M059J (cell line): ENCODE measurements at places on chromosomes 2 and 18. TPM values are rescaled to one million over a fixed set of nuclear protein-coding genes. Genes with fewer than 3 reads are reported as not detected.
A peak's percentile ranks its signal among the peaks of the same experiment; 100 is the strongest.

DNA sequence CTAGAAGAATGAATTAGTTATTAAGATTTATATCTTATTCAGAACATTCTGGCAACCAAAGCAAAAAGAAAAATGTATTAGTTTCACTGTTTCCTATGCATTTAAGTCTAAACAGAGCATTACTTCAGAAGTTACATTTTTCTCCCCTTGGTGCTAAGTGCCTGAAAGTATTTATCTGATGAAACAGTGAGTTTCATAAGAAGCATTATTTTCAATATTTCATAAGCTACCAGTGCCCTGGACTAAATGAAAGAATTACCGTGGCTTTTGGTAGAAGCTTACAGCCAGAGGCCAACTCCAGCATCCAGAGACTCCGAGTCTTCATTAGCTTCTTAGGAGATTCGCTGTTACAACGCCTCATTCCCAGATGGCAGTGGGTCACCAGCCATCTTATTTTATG, 97.6 kb downstream of the LYPD6B start:
- no peak for DNase-seq

DNA sequence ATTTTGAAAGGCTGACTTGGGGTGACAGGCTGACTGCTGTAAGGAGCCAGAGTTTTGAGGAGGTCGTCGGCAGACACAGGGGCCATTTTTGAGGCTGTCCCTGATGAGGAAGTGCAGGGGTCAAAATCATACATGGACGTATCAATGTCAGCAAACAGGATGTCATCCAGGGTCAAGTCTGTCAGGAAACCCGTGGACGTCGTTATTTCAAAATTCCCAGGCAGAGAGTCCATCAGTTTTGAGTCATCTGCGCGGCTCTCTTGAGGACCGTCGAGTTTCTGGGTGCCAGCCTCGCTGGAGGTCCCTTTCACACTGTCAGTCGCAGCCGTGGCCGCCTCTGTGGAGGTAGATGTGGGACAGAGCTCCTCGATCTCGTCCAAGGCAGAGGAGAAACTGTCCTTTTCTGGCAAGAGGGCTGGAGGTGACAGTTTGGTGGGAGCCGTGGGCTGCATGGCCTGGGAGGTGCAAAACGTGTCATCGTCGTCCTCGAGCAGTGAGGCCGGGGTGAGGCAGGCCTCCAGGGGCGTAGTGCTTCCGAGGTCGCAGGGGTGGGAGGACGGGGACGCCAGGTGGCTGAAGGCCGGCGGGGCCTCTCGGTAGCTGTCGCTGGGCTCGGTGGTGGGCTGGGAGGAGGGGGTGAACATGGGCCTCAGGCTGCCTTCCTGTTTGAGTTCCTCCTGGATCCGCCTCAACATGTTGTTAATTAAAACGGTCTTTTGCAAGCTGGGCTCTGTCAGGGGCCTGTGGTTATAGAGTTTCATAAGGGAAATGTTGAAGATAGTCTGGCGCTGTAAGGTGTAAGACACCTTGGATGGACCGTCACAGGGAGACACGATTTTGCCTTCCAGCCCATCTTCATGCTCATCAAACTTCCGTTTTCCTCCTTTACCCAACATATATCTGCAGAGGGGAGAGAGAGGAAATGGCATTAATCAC, 17.5 kb downstream of the SERTAD2 start:
- no peak for DNase-seq

GRCh38 chr2:133338224-133338623, 230.0 kb downstream of the NCKAP5 start:
- no peak for DNase-seq

DNA sequence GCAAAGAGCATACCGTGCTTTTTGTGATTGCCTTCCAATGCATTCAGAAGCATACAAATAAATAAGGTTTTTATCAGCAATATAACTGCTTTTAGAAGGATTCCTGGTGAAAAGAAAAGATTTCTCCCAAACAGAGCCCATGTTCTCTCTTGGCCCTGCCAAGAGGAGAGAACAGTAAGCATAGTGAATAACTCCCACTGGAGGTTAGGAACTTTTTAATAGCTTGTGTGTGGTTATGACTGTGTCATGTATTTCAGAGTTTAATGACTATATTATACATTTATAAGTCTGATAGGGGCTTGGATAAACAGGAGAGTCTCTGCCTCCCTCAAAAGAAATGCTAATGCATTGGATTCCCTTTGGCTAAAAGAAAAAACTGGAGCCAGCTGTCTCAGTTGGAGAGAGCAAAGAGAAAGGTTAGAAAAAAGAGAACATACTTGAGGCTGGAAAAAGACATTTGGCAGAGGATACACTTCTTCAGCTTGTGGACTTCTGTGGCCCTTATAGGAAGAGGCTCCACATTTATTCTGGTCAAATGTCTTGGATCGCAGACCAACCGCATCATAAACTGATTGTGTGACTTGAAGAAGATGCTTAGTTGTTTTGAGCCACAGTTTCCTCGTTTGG, 63.0 kb upstream of the SPRED2 start:
- DNase-seq = peak; percentile 3

DNA sequence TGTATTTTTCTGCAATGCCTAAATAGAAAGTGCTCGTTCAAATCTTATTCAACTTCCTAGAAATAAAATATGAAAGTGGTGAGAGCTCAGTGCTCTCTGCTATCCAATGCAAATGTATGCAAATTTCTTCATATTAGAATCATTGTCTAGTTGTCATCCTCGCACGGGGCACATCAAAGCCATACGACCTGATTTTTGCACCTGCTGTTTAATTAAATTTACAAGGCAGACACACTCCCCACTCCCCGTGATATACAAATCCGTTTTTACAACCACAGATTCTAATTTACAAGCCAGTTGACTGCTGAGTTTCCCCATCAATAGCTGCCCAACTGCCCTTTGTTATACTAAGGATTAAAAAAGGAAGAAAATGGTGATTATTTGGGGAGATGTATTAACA, 284.6 kb downstream of the RNF144A start:
- DNase-seq = no peak

GRCh38 chr2:151269798-151270568, 8.3 kb upstream of the RBM43 start:
- peak; percentile 62 for DNase-seq

- peak; percentile 16 for DNase-seq
Observed at GRCh38 chr18:46213295-46213694, 109.1 kb downstream of the HAUS1 start.

- peak; percentile 53 for DNase-seq
Observed at GRCh38 chr18:45935591-45936335, 31.4 kb downstream of the EPG5 start.

DNA sequence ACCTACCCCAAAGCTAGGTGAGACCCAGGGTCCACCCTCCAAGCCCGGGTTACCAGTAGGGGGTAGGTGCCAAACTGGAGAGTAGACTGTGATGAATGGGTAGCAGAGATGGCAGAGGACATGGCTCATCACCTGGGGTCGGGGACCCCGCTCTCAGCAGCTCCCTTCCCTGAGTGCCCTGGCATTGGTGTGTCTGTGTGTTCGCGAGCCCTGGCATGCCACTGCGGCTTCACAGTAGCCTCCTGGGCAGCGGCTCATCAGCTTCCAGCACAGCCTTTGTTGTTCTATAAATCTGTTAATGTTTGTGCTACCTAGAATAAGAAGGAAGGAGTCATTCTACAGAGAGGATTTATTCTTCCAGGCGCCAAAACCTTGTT, 62.6 kb upstream of the ALPP start:
- no peak for DNase-seq

DNA sequence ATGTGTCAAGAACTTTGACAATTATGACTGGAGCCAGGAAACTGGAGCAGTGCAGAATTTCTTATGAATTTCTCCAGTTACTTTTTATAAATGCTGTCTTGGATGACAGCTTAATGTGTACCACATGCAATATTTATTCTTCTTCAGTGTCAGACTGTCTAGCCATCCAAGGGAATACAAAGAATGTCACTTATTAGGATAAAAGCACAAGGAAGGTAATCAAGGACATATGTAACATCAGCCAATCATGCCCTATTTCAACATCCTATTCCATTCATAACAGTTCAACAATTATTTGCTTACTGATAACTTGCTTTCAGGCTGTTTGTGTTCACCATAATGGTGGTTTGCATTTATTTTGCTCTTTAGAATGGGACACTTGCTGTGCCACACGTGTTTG, 139.8 kb downstream of the OLA1 start:
- no peak for DNase-seq

GRCh38 chr18:61957801-61958516, 65.2 kb upstream of the RNF152 start:
- peak; percentile 40 for DNase-seq

- DNase-seq = no peak
Observed at GRCh38 chr2:235049719-235050118, 97.9 kb downstream of the SH3BP4 start.

- no peak for DNase-seq
Observed at GRCh38 chr2:28108143-28108542, 217.6 kb downstream of the BABAM2 start.

GRCh38 chr2:6441800-6442199, 423.9 kb downstream of the CMPK2 start:
- peak; percentile 2 for DNase-seq

GRCh38 chr18:73827801-73828200, 319.8 kb downstream of the FBXO15 start:
- peak; percentile 20 for DNase-seq

- DNase-seq = no peak
Observed at GRCh38 chr2:82314836-82315472, 2010.4 kb upstream of the LRRTM1 start.

GRCh38 chr2:101125808-101126207, 25.4 kb downstream of the TBC1D8 start:
- DNase-seq = peak; percentile 44

DNA sequence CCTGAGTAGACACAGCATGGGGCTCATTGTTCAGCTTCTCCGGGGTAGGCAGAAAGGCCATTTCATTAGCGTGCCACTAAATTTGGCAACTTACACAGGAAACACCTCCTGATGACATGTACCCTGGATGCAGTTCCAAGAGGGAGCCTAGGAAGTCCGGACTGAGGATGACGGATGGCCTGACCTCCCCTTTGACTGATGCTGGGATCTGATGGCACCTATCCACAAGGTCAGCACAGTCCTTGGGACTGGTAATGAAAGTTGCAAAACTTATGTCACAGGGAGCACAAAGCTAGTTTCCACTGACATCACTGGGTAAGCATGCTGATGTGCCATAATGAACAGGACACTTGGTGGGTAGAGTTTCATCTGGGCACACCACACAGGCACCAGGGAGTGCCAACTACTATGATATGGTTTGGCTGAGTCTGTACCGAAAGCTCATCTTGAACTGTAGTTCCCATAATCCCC, 126.7 kb upstream of the ARL4C start:
- DNase-seq = peak; percentile 32

DNA sequence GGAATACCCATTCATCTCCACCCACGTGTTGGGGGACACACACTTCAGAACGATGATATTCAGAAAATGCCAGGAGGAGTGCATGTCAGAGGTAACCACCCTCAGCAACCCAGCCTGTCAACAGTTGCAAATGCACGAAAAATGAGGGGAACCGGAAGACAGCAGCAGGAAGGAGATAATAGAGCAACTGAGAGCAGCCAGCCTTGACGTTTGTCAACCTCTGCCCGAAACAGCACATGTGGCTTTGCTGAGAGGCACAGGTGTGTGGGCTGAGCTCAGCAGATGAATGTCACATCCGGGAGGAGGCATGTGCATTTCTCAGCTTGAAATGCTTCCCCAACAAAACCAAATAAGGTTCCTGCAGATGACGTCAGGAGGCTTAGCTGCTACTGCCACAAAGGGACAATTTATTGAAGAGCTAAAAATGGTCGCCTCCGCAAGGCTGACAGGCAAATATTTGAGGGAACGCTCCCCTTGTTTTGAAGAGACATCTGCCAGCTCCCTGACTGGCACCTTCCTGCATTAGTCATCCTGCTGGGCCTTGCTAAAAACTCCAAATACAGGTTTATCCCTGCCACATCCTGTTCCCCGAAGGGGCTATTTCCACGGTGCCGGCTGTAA, 419.0 kb downstream of the NBAS start:
- DNase-seq = peak; percentile 60

- DNase-seq = no peak
Observed at GRCh38 chr2:164922134-164922533, 33.2 kb downstream of the SLC38A11 start.

GRCh38 chr2:97957432-97958183, 38.1 kb downstream of the TMEM131 start:
- peak; percentile 13 for DNase-seq

DNA sequence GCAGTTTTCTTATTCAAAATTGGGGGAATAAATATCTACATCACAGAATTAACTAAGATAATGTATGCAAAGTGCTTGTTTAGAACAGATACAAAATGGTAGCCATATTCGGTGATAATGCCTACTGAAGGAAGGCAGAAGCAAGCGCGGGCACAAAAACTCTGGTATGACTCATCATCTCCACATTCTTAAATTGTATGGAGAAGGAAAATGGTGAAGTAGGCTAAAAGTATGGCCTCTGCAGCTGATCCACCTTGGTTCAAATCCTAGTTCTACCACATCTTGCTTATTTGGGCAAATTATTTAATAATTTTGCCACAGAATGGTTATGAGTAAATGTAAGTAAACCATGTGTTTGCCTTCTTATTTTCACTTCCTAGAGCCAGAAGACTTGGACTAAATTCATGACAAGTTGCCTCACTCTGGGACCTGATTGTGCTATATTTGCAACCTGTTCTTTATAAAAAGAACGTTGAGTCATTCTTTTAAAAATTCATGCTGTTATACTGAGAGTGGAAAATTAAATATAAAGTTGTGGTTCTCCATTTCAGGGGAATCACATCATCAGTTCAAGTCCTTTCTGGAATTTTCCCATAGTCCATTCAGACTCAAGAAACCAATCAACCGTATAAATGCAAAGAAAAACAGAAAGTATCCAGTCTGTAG, 9.0 kb upstream of the CDK15 start:
- peak; percentile 88 for DNase-seq

- no peak for DNase-seq
Observed at GRCh38 chr2:19456705-19457309, 98.4 kb upstream of the OSR1 start.

DNA sequence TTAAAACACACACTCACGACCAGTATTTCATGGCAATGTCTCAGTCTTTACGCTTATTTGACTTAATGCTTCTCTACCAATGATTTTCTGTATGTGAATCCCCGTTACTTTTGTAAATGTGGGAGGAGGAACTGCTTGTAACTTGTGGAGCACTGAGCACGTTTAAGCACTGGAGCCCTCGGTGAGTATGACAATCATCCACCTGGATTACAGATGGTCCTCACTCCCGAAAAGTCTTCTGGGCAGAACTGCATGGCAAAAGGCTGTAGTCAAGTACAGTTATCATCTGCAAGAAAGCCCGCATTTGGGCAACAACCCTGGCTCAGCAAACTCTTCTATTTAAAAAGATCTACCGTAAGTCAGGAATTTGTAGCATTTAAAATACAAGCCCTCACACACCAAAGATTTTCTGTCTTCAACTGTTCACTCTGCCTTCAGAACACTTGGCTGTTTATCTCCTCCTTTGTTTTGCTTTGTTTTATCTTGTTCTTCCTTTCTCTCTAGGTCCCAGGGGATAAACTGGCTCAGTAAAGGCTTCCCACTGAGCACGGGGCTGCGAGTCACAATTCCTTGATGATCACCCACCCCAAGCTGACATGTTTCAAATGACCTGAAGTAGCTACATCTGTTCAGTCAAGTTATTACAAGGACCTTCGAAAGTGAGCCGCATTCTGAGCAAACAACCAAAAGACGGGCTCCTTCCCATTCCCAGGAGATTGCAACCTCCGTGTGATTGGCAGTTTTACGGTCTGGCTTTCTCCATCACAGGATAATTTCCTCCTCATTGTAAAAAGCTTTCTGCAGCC, 102.2 kb downstream of the DLGAP1 start:
- no peak for DNase-seq

The DPP4 gene
- 13.5 and 17.5 TPM in 2 replicates for total RNA-seq

The SEMA4C gene
- total RNA-seq = 6.5 and 14.2 TPM in 2 replicates

The SLC30A3 gene
- total RNA-seq = not detected in 2 replicates

The DOK1 gene
- 7.5 and 13.3 TPM in 2 replicates for total RNA-seq

The NTSR2 gene
- 0.12 TPM in 1 of 2 replicates, not detected in the other for total RNA-seq

The BOLL gene
- not detected in 2 replicates for total RNA-seq

The GCG gene
- total RNA-seq = not detected in 2 replicates

The TWIST2 gene
- 21.0 and 24.7 TPM in 2 replicates for total RNA-seq

The CREB1 gene
- 43.4 and 55.0 TPM in 2 replicates for total RNA-seq
